ENCODE measurements at places on chromosomes 16 and 17.

DNA sequence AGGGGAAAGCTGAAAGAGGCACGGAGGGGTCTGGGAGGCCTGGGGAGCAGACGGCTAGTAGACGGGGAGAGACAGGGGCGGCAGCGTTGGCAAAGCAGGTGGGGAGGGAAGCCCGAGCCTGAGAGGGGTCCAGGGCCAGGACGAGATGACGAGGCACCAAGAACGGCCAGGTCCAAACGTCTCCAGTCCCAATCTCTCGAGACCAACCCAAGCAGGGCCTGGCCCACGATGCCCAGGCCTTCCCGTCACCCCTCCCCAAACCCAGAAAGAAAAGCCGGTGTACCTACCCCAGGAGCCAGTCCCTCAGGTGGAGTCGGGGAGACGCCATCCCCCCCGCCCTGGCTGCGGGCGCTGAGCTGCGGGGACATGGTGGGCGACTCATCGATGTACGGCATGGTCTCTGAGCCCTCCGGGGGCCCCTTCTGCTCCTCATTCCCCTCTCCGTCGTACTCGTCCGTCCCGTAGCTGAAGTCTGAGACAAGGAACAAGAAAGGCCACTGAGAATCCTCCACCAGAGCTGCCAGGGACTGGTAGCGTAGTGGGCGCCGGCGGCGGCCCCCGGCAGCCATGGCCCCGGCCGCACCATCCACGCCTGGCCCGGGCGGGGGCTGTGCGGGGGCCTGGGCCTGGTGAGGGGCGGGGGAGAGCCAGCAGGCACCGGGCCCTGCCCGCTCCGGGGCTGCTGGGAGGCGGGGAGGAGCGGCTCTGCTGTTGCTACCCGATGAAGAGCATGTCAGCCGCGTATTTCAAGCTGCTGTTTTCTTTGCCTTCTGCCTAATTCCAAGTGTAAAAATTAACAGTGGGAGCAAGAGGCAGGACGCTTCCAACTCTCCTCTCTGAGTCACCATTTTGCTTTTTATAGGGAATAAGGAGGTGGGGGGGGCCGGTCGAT is 54.6 kb downstream of the ABR start:
- no peak for DNase-seq

DNA sequence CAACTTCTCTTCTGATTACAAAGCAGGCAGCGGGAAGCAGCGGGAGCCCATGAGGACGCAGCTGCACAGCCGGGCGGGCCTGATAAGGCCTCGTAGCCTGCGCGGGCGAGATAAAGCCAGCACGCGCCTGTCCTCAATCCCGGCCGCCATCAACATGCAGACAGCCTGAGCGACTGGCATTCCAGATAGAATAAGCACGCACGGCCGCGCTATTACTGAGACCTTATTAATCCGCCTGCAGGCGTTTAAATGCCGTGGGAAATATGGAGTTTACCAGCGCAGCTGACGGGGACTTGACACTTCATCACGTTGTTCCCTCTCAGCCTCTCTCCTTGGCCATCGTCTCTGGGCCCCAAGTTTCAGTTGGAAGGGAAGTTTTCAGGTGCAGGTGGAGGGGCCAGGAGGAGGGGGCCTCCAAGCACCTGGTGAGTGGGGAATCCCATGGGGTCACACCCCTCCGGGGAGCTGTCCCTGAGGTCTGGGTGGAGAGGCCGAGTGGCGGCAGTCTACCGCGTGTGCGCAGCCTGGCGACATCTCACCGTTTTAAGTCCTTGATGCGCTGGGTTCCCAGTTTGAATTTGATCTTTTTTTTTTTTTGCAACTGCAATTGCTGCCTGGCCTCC is 27.3 kb upstream of the CBFA2T3 start:
- DNase-seq: no peak

- DNase-seq: no peak
Observed at GRCh38 chr16:73131156-73131862, 83.4 kb upstream of the ZFHX3 start.

GRCh38 chr17:78645421-78646295 is 68.5 kb upstream of the DNAH17 start:
- no peak for DNase-seq

GRCh38 chr17:50533720-50534148 is 1.2 kb downstream of the EPN3 start:
- no peak for DNase-seq

- no peak for DNase-seq
Observed at GRCh38 chr17:488993-489757, 136.6 kb upstream of the RPH3AL start.

DNA sequence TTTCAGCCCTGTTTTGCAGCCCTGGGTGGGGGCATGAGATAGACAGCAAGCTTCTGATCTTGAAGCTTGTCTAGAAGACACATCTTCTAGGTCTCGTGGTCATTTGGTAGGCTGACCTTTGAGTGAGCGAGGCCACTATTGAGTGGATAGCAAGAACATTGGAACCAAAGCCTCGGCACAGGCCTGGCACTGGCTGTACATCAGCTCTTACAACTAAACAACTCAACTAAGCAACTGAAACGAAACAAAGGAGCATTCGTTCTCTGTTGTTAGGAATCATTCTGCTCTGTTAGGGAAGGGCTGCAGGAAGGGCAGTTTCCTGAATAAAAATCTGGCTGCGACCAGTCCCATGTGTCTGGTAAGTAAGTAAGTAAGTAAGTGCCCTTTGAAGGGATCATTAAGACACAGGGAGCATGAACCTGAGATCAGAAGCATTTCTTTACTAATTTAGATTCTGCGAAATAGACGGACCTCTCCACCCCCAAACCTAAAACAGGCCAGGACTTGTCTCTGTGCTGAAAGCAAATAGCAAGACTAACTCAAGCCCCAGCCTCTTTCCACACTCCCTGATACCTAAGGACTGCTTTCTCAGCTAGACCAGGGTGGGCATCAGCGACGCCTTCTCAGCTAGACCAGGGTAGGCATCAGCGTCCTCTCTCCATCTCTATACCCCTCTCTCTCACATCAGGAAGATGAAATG is 22.7 kb downstream of the CYB561 start:
- DNase-seq: no peak

GRCh38 chr17:64515419-64515818 is 8.6 kb downstream of the CEP95 start:
- DNase-seq: no peak

DNA sequence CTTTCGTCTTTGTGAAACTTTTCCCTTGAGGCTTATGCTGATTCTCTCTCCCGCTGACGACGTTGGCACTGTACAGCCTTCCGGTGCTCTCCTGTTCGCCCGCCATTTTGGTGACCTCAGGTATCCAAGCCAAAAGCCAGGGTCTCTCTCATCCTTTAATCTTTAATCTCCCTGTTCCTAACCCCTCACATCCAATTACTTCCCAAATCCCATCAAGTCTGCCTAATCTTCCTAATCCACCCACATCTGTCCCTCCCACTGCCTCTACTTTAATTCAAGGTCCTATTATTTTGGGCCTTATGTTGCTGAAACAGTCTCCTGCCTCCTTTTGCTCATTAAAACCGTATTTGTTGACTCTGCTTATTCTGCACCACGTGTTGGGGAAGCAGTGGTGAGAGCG is 7.3 kb downstream of the WRAP53 start:
- DNase-seq: no peak

- DNase-seq: no peak
Observed at GRCh38 chr17:39750131-39751015, 12.6 kb downstream of the GRB7 start.

DNA sequence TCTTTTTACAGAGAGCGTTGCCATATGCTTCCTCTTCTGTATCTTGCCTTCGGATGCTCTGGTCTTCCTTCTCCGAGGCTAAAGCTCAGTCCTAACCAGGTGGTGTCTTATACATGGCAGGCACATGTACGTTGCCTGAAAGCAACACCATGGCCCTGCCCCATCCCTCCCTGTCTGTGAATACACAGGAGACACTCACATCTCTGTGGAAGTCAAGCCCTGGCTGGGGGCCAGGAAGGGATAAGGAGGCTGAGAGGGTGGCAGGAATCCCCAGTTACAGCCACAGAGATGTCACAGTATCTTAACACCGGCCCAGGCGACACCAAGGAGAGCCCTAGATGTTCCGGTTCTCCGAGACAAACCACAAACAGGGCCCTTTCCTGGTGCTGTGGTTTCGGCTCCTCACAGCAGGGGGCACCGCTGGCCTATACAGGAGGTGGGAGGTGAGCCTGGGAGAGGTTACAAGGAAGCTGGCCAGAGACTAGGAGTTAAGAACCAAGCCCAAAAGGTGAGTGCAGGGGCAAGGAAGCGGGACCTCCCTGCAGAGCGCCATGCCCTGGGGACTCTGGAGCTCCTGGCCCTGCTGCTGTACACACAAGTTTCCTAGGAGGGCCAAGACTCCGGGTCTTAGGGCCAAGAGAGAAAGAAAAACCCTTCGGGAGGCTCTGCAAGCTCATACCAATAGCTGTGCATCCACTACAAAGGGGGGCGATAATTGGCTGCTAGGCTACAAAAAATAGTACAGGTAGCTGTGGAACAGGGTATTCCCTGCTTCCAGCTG is 41.7 kb downstream of the SRL start:
- DNase-seq: peak; percentile 39

- DNase-seq: no peak
Observed at GRCh38 chr17:78211032-78211431, 3.0 kb upstream of the BIRC5 start.
